ENCODE measurements at places on chromosomes 6 and 20.

DNA sequence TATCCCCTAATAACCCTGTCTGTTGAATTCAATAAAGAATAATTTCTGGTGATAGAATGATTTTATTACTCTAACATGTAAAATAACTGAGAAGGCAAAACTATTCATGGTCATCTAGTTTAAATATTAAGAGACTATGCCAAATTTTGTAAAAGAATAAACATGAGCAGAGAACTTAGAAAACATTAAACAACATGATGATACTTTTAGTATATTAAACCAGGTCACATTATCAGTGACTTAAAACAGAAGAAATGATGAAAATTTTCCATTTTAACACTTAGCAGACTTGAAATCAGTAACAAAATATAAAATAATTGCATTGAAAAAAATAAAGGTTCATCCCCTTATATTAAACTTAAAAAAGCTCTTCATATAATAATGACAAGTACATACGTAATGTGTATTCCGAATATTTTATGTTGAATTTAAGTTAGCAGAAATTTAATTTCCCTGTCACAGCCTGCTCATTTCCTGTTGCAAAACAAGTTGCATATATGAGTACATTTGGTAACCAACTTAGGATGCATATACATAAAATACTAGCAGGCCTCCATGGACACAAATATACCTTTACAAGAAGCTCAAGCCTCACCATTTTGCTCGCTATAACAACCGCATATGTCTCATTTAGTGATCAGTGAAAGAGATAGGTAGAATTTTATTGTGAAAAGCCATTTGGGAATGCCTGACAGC lies 40.6 kb downstream of the DTNBP1 start:
- no peak for DNase-seq

GRCh38 chr6:30364591-30364990 lies 19.6 kb downstream of the RPP21 start:
- DNase-seq, result no peak

GRCh38 chr6:140225701-140226436 lies 851.4 kb upstream of the CITED2 start:
- no peak for DNase-seq

- no peak for DNase-seq
Measured at GRCh38 chr6:111731456-111732195, 125.9 kb upstream of the TRAF3IP2 start.

DNA sequence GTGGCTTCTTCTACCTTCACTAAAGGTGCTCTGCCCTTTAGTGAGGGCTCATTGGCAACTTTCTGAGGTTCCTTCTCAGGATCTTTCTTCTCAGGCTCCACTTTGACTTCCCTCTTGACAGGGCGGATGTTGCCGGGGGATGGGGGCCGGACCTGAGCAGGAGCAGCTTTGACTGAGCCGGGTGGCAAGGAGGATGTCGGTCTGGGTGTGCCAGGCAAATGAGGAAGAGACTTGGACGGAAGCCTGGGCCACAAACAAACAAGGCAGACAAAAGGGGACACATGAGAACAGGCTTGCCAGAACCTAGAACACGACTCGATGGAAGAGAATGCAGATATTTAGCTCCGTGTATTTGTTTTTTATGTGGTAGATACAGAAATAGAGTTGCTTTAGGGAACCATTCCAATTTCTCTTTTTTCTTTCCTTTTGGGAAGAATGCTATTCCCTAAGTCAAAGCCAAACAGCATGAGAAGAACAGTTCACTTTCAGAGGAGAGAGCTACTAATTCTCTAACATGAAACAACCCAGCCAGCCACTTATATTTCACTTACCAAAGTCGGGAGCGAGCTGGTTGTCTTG lies 76.2 kb upstream of the BCLAF1 start:
- DNase-seq, result no peak

GRCh38 chr6:41222045-41222444 lies 6.1 kb upstream of the TREML4 start:
- no peak for DNase-seq

DNA sequence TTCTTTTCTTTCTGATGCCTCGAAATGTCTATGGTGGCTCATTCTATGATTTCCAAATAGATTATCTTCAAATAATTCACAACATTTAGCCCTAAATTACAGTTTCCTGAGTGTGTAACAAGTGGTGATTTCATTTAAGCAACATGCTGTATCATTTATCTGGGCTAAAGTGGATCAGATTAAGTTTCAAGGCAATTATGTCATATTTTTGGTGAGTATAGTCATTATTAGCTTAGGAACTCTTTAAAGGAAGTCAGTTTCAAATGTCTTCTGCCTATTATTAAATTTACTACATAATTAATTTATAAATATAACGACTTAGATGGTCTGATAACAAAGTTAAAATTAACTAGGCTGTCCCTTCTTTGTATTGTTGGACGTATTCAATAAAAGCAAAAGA lies 847.9 kb upstream of the FLRT3 start:
- no peak for DNase-seq
